ENCODE measurements at places on chromosomes 16 and 17.

- no peak for DNase-seq
Measured at GRCh38 chr17:58686980-58687379, 4.9 kb downstream of the TEX14 start.

GRCh38 chr16:1428511-1428910, 2.4 kb upstream of the PERCC1 start:
- no peak for DNase-seq

DNA sequence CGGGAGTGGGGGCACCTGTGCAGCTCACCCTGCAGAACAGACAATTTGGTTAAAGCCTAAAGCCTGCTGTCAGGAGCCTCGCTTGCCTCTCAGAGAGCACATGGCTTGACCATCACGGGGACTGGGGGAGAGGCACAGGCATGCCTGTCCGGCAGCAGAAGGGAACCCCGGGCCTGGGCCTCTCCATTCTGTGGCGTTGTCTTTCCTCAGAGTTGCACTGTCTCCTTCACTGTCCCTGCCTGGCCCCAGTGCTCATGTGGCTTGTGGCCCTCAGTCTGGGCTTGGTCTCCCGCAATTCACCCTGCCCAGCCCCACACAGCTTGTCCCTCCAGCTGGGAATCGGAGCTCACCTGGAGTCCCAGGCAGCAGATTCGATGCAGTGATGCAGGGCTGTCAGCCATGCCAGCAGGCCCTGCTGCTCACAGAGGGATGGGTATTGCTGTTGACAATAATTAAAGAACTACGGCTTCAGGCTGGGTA, 189.9 kb downstream of the SEC14L1 start:
- no peak for DNase-seq

DNA sequence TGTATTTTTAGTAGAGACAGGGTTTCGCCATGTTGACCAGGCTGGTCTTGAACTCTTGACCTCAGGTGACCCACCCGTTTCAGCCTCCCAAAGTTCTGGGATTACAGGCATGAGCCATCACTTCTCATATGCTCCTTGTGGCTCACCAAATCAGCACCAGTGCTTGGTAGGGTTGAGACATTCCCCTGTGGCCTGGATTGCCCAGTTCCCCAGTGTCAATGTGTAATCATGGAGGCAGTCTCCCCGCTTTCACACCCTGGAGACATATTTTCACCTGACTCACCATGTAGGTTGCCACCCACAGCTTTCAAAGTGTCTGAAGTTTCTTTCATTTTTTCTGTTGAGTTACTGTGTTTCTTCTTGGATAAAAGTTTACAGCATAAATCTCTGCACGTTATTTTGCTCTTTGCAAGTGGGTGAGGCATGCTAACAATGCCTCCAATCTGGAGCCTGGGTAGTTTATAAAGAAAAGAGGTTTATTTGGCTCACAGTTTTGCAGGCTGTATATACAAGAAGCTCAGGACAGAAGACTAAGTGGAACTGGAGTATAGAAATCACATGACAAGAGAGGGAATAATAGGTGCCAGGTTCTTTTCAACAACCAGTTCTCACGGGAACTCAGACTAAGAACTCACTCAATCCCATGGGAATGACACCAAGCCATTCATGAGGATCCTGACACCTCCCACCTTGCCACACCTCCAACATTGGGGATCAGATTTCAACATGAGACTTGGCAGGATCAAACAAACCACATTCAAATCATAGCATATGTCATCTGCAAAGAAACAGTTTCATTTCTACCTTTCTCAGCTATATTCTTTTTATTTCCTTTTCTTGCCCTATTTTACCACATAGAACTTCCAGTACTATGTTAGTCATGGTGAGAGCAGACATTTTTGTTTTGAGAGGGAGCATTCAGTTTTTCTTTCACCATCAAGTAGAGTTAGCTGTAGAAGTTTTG, 113.2 kb downstream of the PHKB start:
- no peak for DNase-seq

DNA sequence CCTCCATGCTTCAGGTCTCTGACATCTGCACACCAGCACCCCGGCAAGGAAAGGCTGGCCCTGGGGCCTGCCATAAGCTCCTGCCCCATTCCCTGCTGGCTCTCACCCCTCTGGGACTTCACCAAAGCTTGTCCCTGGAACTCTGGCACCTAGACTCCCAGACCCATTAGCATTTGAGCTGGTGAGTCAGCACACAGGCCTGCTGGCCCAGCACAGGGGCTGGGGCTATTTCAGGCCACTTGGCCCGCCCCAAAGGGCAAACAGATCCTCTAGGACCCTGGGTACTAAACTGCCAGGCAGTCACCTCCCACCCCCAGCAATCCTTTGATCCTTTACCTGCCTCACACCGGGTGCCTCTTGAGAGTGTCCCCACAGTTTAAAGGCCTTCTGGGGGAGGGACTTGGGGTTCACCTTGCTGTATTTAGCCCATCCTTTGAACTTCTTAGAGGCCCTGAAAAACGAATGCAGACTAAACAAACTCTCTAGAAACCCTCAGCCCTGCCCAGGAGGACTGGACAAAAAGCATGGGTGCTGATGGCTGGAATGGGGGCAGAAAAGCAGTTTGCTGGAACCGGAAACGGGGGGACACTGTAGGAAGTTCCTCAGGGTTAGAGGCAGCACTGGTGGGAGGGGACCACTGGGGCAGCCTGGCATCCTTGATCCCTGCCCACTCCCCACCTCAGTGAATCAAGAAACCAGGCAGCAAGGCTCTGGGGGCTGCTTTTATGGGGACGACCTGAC, 3.2 kb upstream of the SAMD14 start:
- DNase-seq: no peak

DNA sequence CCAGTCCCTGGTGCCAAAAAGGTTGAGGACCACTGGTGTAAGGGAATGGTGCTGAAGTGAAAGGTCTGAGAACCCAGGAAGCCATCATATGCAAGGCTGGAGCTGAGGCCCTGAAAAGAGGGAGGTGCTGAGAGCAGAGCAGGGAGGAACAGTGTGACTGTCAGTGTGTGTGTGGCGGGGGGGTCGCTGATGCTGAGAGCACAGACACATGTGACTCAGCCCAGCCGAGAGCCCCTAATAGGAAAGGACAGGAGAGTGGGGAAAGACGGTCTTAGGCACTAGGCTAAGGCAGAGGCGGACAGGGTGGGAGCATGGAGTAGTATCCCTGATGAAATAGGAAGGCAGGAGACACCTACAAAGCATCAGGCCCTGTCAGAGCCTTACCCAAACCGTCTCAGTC, 1.2 kb downstream of the B9D1 start:
- DNase-seq: no peak

DNA sequence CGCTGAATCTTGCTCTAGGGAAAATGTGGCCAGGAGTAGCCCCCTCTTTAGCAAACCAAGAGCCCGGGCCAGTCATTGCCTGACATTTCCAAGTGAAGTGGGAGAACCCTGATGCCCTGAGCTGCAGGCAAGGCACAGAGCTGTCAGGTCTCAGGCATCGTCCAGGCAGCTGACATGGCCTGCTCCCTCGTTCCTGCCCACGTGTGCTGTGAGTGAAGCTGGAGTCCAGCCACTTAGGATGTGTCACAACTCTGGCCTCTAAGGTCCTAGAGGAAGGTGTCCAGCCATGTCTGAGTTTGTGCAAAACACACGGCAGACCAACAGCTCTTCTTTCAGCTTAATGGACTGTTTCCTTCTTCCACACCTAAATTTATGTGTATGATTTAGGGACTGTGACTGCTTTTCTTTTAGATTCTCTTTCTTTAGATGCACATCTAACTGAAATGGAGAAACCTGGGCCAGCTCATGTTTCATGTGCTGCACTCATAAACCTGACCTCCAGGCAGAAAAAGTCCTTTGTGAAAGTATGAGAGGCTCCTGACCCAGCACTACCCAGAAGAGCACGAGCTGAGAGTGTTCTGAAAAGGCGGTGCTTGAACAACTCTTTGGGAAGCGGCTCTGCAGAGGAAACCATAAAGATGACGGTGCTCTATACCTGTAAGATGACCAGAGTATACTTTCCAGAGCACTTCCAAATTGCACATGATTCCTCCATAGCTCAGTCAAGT, 14.8 kb upstream of the LIMD2 start:
- no peak for DNase-seq

DNA sequence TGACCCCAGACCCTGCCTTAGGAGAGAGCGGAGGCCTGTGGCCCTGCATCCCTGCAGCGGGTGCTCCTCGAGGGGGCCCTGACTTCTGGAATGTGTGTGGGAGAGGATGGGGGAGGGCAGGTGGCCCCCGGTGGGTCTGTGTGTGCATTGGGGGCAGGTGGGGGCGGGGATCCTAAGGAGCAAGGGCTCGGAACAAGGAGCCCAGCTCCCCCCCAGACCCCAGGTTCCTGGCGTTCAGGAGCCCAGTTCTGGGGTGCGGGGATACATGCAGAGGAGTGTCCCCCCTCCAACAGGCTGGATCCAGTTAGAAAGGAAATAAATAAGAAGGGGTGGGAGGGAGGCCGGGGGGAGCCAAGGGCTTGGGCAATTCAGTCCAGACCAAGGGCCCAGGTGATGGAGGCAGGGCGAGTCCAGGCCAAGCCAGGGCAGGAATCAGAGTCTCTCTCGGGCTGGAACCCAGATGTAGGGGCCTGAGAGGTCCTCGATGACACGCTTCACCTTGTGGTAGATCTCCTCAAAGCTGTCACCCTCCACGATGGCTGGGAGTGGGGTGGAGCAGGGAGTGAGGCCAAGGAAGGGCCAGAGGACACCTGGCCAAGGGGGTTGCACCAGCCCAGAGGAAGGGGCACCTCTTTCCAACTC, 11.2 kb upstream of the ASGR1 start:
- DNase-seq: no peak

DNA sequence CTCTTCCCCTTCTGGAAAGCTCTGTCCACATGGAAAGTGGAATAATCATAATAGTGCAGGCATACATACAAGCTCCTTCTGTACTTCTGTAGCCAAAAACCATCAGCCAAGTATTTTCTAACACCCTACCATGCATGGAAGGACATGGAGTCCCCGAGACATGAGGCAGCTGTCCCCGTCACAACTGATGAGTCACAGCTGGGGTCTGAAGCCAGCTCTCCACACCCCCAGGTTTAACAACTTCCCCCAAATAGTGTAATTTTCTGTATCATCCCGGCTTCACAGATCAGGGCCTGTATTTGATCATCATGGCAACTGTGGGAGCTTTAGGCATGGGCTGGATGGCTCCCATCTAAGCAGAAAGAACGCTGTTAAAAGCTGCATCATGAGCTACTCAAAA, 16.6 kb downstream of the C16orf96 start:
- no peak for DNase-seq

DNA sequence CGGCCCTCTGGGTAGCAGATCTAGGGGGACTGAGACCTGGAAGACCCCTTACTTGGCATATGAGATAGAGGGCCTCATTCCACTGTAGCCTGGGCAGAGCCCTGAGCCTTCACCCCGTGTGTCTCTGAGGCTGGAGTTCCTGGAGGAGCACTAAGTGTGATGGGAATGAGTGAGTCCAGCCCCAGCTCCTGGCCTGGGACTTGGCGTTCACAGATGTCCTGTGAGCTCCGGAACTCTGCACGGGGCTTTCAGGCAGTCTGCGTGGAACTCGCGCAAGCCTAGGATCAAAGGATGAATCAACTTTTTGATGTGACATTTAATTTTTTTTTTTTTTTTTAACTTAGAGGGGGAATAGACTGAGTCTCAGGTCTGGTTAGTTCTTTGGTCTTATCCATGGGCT, 1.8 kb downstream of the NKD1 start:
- DNase-seq: no peak

DNA sequence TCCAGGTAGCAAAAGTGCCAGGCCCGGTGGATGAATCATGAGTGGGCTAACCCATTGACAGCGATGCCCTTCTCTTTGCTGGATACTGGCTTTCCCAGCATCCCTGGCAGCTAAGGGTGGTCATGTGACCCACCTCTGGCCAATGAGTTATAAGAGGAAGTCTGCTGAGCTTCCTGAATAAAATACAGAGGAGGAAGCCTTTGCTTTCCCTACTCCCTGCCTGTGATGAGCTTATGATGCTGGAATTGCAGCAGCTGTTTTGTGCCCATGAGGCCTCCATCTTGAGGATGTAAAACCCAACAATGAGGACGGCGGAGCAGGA, 15.0 kb upstream of the ATP2A3 start:
- DNase-seq: no peak

DNA sequence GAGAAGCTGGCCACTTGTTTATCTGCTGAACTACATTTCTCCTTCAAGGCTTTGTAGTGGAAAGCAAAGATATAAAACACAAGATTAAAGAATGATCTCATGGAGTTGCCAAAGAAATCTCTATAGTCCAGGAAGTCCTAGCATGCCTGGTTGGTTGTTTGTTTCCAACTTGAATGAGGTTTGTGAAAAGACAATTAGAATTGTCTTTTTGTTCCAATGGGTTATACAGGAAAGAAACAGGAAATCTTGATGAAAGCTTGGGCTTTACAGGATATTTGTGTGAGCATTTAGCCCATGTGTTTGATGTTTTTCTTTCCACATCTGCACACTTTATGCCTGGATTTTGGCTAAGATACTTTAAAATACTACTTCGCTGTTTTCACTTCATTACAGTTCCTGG, 273.4 kb downstream of the CEP112 start:
- DNase-seq: no peak

DNA sequence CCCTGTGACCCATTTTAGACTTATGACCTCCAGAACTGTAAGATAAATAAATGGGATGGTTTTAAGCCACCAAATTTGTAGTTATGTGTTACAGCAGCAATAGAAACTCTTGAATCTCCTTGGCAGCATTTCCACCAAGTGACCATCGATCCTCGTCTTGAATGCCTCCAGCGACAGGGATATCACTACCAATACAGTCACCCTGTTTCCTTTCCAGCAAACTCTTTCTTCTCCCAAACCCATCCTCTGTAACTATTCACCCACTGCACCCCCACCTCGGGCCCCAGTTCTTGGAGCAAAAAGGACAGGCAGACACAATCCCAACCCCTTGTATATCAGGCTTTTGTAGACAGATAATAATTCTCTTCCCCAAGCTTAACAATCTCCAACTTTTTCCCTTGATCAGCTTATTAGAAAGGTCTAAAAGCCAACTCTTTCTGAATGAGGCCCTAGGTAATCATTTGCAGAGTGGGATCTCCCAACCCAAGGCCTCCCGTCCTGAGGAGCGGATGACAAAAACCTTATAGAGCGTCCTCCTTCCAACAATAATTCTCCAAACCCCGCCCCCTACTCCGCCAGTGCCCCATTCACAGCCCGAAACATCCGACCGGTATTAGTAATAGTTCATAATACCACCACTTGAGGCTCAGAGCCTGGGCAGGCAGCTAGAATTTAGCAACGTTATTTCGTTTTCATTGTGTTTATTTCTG, 14.7 kb upstream of the PLLP start:
- no peak for DNase-seq

DNA sequence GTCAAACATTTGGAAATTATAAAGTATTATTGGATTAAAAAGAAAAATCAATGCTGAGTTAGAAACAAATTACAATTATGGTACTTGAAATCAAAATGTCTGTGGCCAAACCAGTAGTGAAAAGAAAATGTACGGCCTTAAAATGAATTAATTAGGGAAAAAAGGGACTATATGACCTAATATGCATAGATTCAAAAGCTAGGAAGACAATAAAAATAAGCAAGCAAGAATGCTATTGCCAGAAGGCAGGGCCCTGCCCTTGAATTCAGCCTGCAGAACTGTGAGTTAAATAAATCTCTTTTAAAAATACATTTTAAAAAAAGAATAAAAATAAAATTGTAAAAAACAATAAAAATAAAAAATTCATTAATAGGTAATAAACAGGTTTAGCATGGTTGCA, 88.7 kb downstream of the TRIM37 start:
- no peak for DNase-seq
